Eye (tissue), 1 donor: ENCODE measurements at places on chromosomes 5 and 9.

DNA sequence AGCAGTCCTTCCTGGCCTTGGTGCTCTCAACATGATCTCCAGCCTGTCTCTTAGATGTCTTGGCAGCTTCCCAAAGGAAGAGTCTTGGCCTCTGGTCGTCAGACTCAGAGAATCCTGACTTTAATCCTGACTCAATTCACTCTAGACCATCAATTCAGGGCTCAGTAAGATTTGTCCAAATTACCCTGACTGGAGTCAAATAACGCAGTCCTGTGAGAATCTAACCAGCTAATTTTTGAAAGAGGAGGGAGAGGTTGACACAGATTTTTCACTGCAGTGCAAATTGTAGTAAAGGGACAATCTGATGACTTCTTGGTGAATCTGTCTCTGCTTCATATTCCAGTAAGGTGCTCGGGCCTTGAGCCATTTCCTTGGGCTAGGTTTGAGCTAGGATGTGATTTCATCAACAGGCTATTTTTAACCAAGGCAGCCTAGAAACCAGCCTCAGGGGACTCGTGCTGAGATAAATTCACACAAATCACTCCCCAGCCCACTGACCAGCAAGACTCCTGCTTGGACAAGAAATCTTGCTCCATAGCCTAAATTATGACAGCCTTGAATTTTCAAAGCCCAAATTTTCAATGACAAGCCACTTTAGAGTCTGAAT, 257.4 kb downstream of the ENC1 start:
- peak; percentile 50 for DNase-seq

DNA sequence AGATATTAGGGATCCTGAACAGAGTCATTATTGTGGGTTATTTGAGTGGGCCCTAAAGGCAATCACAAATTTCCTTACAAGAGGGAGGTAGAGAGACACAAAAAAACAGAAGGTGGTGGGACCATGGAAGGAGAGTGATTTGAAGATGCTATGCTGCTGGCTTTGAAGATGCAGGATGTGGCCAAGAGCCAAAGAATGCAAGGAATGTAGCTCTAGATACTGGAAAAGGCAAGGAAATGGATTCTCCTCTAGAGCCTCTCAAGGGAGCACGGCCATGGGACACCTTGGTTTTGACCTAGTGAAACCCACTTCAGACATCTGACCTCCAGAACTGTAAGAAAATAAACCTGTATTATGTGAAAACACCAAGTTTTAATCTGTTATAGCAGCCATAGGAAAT, 53.8 kb downstream of the TTC39B start:
- no peak for DNase-seq

- DNase-seq: no peak
Observed at GRCh38 chr5:123786411-123786810, 274.4 kb downstream of the CSNK1G3 start.

DNA sequence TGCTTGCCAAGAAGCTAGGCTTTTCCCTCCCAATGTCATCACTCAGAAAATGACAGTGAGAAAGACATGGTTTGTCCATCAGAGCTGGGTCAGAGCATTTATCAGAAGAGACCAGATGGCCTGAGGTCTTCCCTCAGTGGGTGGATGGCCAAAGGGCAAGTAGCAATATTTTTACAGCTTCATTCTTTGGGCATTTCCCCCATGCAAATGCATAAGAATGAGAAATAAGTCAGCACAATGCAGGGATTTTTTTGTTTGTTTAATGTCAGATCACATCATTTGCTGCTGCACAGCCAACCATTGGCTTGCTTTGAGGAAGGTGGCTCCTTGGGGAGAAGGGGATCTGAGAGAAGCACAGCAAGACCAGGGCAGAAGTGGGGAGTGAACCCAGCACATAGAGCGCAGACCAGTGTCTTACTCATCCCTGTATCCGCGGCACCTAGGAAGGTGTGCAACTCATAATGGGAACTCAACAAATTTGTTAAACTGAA, 209.6 kb downstream of the SEMA6A start:
- peak; percentile 47 for DNase-seq

- no peak for DNase-seq
Observed at GRCh38 chr5:159412284-159413046, 82.2 kb upstream of the IL12B start.
